ENCODE measurements at places on chromosomes 7 and 10.

GRCh38 chr7:2940466-2940865 lies 96.4 kb upstream of the GNA12 start:
- no peak for DNase-seq

DNA sequence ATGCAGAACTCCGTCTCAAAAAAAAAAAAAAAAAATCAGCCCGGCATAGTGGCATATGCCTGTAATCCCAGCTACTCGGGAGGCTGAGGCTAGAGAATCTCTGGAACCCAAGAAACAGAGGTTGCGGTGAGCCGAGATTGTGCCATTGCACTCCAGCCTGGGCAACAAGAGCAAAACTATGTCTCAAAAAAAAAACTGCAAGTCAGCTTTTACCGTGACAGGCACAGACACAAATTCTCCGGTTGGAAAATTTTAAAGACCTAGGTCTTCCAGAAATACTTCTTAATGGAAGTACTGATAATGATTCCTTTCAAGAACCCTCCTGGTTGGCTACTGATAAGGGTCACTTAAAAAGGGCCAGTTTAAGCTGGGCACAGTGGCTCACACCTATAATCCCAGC lies 19.4 kb upstream of the ARPC1B start:
- DNase-seq, result no peak

DNA sequence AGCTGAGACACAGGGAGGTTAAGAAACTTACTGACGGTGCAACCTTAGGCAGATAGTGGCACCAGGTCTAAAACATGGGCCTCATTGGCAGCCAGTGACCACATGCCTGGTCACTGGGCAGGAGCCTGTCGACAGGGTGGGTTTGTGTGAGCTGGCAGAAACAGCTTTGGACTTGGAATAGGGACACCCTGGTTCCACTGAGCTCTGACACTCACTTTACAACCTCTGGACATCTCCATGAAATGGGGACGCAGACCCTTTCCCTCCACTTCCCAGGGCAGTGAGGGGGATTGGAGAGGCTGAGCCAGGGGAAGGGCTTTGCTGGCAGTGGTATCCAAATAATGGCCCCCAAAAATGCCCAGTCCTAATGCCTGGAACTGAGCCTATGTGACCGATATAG lies 49.7 kb downstream of the OAT start:
- DNase-seq, result no peak

- DNase-seq, result no peak
Measured at GRCh38 chr7:107291434-107291833, 122.6 kb downstream of the HBP1 start.

- no peak for DNase-seq
Measured at GRCh38 chr7:19709249-19709578, 377 bp upstream of the POLR1F start.

- DNase-seq, result peak; percentile 18
Measured at GRCh38 chr10:3095373-3096139, 28.2 kb downstream of the PFKP start.

DNA sequence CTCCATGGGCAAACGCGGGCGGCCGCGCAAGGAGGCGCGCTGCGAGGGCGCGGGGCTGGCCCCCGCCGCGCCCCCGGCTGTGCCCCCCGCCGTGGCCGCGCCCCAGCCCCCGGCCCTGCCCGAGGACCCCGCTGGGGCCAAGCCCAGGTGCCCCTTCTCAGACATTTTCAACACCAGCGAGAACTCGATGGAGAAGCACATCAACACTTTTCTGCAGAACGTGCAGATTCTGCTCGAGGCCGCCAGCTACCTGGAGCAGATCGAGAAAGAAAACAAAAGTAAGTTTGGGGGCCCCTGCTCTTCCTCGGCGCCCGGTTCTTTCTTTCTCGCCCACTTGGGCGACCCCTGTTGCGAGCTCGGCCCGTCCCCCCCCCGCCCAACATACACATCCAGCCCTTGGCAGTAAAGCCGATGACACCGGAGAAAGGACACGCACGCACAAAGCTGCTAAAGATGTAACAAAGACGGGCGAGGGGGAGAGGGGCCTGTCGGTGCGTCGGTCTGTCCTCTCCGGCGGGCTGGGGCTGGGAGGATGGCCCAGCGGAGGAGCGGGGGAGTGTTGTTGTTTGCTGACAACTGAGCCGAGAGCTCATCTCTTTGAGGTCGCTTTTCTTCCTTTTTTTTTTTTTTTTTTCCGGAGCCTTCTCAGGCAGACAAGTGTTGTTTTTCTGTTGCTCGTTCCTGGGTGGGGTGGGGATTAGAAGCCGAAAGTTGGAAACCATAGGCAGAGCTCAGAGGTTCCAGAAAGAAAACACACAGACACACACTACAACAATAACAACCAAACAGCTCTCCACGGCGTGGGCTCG lies 604 bp downstream of the MXI1 start:
- DNase-seq, result no peak
